ENCODE measurements at places on chromosomes 2 and 18. TPM values are rescaled to one million over a fixed set of nuclear protein-coding genes. Genes with fewer than 3 reads are reported as not detected.

- no peak for DNase-seq
Measured at GRCh38 chr18:25305584-25305983, 46.4 kb downstream of the ZNF521 start.

- no peak for DNase-seq
Measured at GRCh38 chr2:128170776-128171175, 79.8 kb downstream of the UGGT1 start.

GRCh38 chr2:131105950-131106801 is 1.0 kb downstream of the PLEKHB2 start:
- DNase-seq = no peak

Gene COLEC12
- not detected for polyA plus RNA-seq

Gene TCF23
- polyA plus RNA-seq = not detected

Gene TMEM37
- 0.19 TPM for polyA plus RNA-seq

Gene LAMA3
- not detected for polyA plus RNA-seq

Measured in CD4-positive, CD25-positive, alpha-beta regulatory T cell (primary cell).